ENCODE measurements at places on chromosomes 2 and 18.

DNA sequence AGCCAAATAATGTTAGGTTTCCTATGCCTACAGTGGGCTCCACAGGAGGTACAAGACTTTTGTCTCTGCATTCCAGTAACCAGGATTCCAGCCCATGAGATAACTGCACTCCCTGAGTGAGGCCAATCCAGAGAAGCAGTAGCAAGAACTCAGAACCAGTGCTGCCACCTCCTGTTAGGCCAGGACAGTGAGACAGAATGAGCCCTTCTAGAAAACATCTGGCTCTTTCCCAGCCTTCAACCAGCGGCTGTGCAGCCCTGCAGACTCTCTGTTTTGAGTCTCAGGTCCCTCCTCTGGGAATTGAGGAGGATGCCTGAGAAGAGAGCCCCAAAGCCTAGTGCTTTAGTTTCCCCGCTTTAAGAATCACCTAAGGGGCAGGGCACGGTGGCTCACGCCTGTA lies 44.2 kb downstream of the ARID5A start:
- DNase-seq: no peak

GRCh38 chr2:25042321-25043240 lies 705 bp downstream of the EFR3B start:
- DNase-seq: no peak

DNA sequence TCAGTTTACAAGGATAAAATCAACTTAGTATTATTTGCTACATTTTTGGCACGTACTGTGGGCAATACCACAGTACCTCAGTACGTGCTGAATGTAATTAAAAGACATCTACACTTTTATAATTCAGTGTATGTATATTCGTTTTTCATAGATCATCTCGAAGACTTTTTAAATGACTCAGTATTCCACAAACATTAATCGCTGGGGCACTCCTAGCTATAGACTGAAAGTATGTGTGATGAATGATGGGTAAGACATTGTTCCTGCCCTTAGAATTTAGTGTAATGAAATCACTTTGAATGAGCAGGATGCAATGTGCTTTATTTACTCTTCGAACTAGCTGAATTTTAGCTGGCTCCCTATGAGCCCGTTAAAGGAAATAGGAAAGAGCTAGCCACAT lies 245.6 kb upstream of the RASGRP3 start:
- no peak for DNase-seq

- no peak for DNase-seq
Observed at GRCh38 chr2:40341198-40341597, 110.7 kb downstream of the SLC8A1 start.

DNA sequence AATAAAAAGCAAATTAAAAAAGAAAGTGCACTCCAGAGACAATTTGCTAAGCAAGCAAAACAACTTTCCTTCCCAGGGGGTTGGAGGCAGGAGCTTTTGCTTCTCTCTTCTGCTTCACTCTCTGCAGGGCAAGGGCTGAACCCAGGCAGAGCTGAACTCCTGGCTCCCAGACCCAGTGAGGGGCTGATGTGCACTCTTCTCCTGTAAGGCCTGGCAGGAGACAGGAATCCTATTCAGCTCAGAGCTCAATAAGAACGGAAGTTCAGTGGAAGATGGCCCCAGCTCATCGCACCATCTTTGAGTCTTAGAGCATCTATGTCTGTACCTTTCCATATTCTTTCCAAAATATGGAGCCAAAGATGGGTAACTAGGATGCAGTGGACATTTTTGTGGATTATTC lies 29.1 kb downstream of the CIB4 start:
- no peak for DNase-seq
